ENCODE measurements at places on chromosomes 7 and 10.

DNA sequence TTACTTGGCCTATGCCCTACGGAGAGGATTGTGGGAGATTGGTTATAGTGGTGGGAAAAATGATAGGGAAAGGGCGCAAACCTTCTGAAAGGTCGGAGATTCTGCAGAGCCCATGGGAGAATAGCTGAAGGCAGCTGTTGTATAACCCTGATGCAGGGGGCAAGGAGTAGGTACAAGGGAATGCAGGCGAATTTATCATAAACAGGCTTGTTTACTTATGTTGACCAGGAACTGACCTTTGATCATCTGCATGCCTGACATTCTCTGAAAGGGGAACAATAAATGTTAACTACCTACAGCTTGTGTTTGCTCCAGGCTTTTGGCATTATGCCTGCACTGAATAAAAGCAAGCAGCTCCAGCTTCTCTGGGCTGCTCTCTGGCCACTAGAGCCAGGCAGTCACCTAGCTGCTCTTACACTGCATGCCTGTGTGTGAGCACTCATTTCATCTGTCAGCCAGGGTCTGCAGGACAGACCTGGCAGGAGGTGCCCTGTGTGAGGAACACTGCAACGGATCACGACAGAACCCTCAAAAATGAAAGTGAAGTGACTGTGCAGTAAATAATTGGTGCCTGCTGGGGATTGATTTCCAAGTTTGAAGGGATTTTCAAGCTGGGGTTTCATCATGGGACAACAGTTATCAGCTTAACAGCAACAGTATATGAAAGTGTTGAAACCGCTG lies 31.1 kb upstream of the ABCA13 start:
- no peak for DNase-seq

DNA sequence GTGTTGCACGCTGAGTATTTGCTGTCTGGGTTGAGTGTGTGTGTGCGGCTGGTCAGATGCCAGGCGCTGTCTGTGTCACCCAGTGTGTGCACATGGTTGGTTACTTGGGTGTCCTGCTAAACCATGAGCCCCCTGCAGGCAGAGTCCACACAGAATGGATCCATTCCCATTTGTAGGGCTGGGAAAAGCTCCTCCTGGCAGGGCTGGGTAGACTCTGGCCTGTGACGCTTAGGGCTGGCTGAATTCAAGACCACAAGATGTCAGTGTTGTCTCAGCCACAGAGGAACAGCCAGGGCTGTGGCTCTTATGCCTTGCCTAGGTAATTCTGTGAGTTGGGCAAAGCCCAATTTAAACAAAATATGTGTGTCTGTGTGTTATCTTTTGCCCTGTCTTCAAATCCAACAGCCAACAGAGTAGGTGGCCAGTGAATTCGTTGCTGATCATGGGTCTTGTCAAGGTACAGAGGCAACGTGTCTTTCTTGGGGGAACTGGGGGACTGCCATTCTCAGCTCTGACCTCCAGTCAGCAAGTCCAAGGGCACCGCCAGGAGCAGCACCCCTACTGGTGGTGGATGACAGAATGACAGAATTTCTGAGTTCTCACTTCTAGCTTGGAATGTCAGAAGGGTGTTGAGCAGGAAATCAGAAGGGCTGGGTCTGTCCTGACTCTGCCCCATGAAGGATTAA lies 285.1 kb downstream of the CCSER2 start:
- DNase-seq, result no peak

GRCh38 chr7:136183981-136184380 lies 206.8 kb upstream of the MTPN start:
- no peak for DNase-seq

DNA sequence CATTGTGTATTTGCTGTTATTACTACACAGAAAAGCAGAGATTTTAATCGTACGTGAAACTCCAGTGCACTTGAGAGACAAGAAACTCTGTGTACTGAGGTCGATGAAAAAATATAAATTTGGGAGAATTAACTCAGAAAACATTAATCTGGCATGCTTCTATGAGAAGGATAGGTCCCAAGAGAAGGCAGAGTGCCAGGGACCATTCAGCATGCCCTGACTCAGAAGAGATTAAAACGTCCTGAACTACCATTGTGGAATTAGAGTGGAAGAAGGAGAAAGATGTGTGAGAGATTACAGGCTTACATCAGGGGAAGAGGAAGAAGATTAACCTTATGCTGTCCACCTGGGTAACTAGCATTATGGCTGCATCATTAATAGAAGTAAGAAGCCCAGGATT lies 72.4 kb downstream of the REEP3 start:
- no peak for DNase-seq

DNA sequence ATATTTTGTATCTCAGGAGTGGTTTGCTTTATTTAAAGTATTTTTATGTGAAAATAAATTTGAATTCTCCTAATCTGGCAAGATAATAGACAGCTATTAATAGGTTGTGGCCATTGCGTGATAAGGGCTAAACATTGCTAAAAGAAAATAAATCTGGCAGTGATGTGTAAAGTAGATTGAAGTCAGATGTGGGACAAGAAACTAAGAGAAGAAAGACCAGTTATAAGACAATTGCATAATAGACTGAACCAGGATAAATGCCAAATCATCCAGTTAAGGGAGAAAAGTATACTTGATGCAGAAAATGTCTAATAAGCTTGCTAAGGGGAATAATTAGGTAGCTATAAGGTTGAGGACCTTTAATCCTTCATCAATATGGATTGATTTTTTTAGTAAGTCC lies 197.5 kb upstream of the CSTF2T start:
- DNase-seq, result no peak

Measured in stimulated activated CD4-positive, alpha-beta T cell treated with anti-CD3 and anti-CD28 coated beads, TNF-alpha, amount 100 ng/mL, for 24 hours (primary cell).